ENCODE measurements at places on chromosomes 13 and 19.

GRCh38 chr19:35318679-35319448 is 10.1 kb upstream of the CD22 start:
- peak; percentile 28 for DNase-seq

DNA sequence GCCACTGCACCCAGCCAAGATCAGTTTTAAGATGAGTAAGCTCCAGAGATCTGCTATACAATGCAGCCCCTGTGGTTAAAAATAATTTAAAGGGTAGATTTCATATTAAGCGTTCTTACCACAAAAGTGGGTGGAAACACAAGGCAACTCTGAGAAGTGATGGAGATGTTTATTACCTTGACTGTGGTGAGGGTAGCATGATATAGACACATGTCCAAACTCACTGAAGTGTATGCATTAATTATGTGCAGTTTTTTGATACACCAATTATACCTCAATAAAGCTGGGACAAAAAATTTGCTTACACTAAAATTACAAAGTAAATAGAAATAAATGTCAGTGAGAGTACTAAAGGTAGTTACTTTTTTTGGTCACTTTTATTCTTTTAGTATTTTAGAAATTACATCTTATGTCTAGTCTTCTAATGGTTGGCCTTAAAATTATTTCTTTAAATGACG is 696.5 kb downstream of the UQCRFS1 start:
- DNase-seq = no peak

DNA sequence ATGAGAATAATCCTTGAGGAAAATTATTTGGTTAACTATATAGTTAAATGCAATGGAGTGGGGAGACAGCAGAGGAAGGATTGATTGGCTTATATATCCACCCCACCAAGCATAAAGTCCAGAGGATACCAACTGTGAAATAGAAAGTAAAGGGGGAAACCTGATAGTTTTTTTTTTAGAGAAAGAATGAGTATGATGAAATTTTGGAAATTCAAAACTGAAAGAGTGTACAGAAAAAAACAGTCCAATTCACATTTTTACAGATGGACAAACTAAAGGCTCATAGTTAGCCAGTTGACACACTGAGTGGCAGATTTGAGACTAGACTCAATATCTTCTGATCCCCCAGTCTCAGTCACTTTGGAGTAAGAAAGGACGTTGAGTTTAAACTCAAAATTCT is 51.1 kb downstream of the FNDC3A start:
- DNase-seq = no peak

- no peak for DNase-seq
These were observed 340.8 kb downstream of the KLF5 start for GRCh38 chr13:73399347-73400216.

- no peak for DNase-seq
These were observed 2.0 kb downstream of the ZSCAN1 start for GRCh38 chr19:58035863-58036262.

- DNase-seq = no peak
These were observed 3.9 kb upstream of the AMH start for GRCh38 chr19:2245273-2245672.

- DNase-seq = no peak
These were observed 13.2 kb downstream of the GADD45B start for GRCh38 chr19:2488942-2489731.

DNA sequence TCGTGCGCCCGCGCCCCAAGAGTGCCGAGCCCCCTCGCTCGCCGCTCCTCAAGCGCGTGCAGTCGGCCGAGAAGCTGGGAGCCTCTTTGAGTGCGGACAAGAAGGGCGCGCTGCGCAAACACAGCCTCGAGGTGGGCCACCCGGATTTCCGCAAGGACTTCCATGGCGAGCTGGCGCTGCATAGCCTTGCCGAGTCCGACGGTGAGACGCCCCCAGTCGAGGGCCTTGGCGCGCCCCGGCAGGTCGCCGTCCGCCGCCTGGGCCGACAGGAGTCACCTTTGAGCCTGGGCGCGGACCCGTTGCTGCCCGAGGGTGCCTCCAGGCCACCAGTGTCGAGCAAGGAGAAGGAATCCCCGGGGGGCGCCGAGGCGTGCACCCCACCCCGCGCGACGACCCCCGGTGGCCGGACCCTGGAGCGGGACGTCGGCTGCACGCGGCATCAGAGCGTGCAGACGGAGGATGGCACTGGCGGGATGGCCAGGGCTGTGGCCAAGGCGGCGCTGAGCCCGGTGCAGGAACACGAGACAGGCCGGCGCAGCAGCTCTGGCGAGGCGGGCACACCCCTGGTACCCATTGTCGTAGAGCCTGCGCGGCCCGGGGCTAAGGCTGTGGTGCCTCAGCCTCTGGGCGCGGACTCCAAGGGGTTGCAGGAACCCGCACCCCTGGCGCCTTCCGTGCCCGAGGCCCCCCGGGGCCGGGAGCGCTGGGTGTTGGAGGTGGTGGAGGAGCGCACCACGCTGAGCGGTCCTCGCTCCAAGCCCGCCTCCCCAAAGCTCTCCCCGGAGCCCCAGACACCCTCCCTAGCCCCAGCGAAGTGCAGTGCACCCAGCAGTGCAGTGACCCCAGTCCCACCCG is 7.1 kb downstream of the DNASE2 start:
- DNase-seq = no peak

DNA sequence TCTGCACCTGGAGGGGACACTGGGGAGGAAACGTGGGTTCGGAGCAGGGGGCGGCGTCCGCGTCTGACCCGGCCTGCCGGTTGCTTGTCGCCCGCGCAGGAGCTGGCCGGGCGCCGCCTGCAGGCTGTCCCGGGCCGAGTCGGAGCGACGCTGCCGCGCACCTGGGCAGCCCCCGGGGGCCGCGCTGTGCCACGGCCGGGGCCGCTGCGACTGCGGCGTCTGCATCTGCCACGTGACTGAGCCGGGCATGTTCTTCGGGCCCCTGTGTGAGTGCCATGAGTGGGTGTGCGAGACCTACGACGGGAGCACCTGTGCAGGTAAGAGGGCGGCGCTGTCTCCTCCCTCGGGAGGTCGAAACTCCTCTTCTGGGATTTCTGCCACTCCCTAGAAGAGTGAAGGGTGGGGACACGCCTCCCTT is 1.3 kb downstream of the ITGBL1 start:
- no peak for DNase-seq

GRCh38 chr19:19661675-19662251 is 1.7 kb downstream of the ATP13A1 start:
- DNase-seq = peak; percentile 75

GRCh38 chr19:14166999-14167575 is 30.7 kb upstream of the ASF1B start:
- DNase-seq = peak; percentile 27

GRCh38 chr19:51060336-51060735 is 4.6 kb downstream of the KLK13 start:
- no peak for DNase-seq

GRCh38 chr13:20787180-20787579 is 13.4 kb upstream of the EEF1AKMT1 start:
- DNase-seq = no peak

DNA sequence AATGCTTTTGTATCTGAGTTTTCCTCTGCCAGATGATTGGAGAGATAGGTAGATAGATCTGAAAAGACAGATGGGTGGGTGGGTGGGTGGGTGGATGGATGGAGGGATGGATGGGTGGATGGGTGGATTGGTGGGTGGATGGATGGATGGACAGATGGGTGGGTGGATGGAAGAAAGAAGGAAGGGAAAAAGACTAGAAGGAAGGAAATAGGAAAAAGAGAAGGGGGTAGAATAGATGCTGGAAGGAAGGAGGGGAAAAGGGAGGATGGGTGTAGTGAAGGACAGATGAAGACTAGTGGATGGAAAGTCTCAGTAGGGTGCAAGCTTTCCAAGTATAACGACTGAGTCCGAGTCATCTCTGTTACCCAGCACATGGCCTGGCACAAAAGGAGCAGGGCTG is 19.0 kb upstream of the FBL start:
- no peak for DNase-seq

DNA sequence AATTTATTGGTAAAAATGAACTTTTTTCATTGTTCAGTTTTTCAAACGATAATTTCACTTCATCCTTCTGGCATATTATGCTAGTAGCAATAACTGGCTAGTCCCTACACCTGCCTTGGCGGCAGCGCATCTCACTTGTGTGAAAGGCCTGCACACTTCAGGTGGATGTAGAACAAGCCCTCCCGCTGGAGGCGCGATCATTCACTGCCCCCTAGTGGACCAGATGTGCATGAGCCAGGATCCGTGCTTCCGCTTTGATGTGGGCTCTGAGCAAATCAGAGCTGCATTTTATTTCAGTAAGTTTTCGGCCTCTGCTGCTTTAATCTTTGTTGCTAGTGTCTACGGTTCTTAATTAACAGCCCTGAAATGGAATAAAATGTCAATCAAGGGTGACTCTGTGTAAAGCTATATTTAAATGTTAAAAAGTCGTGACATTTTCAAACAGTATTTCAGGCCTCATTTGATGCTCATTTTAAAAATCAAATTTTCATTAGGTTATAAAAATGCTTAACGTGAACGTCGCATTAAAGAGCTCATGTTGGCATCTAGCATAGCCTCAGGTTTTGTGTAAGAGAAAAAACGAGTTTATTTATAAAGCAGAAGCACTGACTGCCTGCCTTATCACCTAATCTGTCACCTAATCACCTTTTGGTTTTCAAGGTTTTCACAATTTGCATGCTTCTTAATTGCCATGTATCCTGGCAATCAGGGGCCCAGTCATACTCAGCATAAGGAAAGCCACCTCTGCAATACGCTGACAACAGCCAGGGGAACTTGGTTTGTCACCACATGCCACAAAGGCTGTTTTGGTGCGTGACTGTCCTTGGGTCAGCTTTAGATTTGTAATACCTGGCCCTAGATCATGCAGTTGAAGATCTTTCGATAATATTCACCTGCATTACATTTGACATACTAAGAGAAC is 112.2 kb downstream of the TEX26 start:
- DNase-seq = peak; percentile 85

DNA sequence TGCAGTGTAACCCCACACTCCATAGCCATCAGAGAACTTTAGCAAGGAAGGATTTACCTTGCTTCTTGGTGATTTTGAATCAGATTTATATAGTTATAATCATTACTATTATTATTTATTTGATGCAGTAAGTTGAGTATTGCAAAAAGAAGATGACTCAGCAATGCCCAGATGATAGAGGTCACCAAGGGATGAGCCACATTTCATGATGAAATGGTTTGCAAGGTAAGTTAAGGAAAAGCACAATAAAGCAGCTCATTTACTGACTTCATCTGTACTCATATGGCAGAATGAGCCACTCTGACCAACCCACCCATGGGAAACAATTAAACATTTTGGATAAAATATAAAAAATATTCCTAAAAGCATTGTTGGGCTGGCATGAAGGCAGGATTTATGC is 59.1 kb downstream of the AKAP11 start:
- DNase-seq = no peak

- no peak for DNase-seq
These were observed 75.4 kb downstream of the GGACT start for GRCh38 chr13:100513171-100513570.

- no peak for DNase-seq
These were observed 8.0 kb downstream of the MBD3 start for GRCh38 chr19:1584500-1585242.

DNA sequence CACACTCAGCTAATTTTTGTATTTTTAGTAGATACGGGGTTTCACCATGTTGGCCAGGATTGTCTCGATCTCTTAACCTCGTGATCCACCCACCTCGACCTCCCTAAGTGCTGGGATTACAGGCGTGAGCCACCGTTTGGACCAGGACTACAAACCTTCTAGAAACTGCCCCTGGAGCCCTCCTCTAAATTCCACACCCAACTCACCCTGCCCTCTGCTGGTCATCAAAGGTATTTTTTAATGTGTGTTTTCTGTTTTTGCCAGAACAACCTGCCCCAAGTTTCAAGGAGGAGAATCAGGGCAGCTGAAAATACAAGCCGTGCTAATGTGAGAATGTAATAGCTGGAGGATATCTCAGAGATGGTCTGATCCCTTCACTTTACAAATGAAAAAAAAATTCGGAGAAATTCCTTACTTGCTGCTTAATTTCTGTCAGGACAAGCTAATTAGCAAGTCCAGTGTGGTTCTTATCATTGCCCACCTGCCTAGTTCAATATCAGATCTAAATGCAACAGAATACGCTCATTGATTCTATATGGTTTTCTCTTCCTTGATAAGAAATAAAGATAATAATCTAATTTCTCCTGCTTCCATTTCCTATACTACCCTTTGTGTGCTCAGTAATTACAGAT is 4.1 kb downstream of the ATP8A2 start:
- DNase-seq = peak; percentile 57

- no peak for DNase-seq
These were observed 234.0 kb downstream of the B3GLCT start for GRCh38 chr13:31433746-31434145.

DNA sequence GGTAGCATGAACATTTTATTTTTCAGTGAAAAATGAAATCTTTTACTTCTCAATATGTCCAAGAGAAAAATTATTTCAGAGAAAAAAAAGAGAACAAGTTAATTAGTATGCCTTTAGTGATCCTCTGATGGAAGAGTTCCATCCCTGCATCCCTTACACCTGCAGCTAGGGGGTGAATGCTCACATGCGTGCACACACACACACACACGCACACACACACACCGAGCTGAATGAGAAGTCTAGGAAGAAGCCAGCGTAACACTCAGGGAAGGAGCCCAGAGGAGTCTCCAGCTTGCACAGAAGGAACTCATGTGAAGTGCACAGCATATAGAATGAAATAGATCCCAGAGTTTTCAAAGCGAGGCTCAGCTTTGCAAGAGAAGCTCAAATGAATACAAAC is 510.5 kb downstream of the IRS2 start:
- DNase-seq = no peak

GRCh38 chr19:8571006-8571411 is 6.2 kb downstream of the MYO1F start:
- DNase-seq = peak; percentile 70

GRCh38 chr13:113053801-113054604 is 51.6 kb upstream of the F7 start:
- DNase-seq = no peak

- no peak for DNase-seq
These were observed 18.8 kb upstream of the TNFRSF19 start for GRCh38 chr13:23551213-23552008.

- no peak for DNase-seq
These were observed 227.0 kb upstream of the SLITRK5 start for GRCh38 chr13:87444135-87444534.

- DNase-seq = no peak
These were observed 97.1 kb downstream of the SIPA1L3 start for GRCh38 chr19:38004186-38004520.

- no peak for DNase-seq
These were observed 142.2 kb downstream of the FGF9 start for GRCh38 chr13:21813110-21813509.

- DNase-seq = no peak
These were observed 55.4 kb upstream of the RNF113B start for GRCh38 chr13:98232456-98232855.

- DNase-seq = no peak
These were observed 15.6 kb upstream of the EPOR start for GRCh38 chr19:11399667-11400066.

GRCh38 chr13:98775844-98776598 is 23.5 kb upstream of the SLC15A1 start:
- no peak for DNase-seq

- no peak for DNase-seq
These were observed 608 bp downstream of the CCDC8 start for GRCh38 chr19:46412650-46413261.

Measured in CD4-positive, alpha-beta T cell treated with Interleukin-17A for 1 hour (primary cell).